ENCODE measurements at places on chromosomes 2 and 18.

- no peak for DNase-seq
Observed at GRCh38 chr2:101479328-101479727, 4.4 kb upstream of the RFX8 start.

- DNase-seq: no peak
Observed at GRCh38 chr2:109117780-109118179, 11.2 kb upstream of the SH3RF3 start.

DNA sequence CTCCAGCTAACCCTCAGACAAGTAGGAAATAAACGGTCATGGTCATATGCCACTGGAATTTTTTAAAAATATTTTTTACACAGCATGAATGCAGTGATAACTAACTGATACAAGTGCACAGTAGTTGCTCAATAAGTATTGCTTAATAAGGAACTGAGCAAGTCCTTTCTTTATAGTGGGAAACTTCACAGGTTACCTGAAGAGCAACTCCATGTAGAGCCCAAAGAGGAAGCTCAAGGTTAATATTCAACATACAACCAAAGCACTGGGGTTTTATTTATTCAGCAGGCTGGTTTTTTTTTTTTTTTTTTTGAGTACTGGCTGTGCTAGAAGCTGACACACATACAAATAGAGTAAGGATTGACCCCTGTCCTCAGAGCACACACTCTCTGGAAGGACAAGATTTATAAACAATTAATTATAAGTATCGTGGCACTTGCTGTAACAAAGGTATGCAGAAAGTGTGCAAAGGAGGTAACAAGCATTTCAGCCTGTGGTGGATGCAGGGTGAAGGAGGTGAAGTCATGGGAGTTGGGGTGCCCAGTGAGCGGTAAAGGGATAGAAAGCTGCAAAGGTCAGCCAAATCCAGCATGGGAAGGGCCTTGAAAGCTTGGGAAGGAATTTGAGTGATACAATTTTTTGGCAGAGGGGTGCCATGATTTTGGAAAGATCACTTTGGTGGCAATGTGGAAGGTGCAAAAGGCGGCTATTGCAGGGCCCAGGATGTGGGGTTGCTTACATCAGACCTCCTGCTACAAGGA, 52.7 kb downstream of the ATOH8 start:
- DNase-seq: no peak

GRCh38 chr2:158644139-158644538, 151.0 kb upstream of the DAPL1 start:
- DNase-seq: no peak

DNA sequence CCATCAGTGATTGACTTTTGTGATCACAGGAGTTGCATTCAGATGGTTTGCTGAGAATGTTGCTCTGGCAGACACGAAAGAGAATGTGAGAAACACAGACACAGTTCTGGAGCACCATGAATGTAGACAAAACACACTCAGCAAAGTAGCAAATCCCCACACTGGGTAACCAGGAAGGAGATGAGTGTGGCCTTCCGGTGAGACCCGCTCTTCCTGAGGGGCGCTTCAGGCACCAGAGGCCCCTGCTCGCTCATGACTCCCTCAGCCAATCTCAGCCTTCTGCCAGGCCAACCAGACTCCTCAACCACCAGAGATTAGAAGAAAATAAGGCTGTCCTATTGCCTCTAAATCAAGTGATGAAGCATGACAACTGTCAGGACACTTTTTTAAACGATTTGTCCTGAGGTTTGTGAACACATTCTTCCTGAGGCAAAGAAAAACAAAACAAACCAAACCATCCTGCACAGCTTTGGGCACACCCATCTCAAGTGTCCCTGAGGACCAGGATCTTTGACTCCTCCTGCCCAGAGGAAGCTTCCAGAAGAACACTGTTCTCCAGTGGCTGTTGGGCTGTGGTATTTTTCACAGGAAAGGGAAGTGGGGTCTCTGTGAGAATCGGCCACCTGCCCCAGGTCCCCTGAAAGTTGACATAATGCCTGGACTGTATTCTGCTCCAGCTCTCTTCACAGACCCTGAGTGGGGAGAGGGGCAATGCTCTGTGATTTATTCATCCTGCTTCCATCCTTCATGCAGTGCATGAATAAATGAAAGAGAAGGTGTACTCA, 152.8 kb downstream of the BCL11A start:
- DNase-seq: no peak

GRCh38 chr18:46320297-46320696, 216.1 kb downstream of the HAUS1 start:
- no peak for DNase-seq

DNA sequence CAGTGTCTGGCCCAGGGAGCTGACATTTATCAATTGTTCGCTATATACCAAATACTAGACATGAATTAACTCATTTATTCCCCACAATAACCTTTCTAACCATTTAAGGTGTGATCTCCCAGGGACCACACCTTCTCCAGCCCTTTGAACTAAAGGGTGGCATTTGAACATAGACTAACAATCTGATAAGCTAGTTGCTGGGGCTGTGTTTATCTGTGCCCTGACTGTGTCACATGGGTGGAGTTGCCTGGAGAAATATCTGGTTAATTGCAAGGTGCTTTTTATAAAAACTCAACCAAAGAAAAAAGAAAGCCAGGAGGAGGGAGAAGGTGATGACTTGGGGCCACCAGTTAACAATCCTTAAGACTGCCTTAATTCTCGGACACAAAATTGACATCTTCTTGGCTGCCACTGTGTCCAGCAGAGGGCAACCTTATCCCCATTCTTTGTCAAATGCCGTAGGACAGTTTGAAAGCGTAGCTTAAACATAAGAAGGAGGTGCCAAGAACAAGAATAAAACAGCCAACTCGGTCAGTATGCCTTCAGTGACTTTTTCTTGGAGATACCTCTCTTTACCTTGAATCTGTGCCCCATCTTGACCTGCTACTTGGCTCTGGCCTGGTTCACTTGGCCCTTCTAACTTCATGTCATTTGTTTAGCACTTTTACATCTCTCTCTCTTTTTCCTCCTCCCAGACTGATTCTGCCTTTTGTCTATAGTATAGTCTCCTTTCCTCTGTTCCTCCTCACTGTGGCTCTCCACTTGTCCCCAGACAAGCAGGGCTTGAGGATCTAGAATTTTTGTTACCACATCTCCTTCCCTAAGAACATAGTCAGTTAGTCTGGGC, 183.4 kb downstream of the MYO3B start:
- no peak for DNase-seq

- DNase-seq: no peak
Observed at GRCh38 chr2:174340400-174341292, 5.9 kb downstream of the SP9 start.

- DNase-seq: no peak
Observed at GRCh38 chr18:70221156-70221914, 15.8 kb upstream of the RTTN start.

DNA sequence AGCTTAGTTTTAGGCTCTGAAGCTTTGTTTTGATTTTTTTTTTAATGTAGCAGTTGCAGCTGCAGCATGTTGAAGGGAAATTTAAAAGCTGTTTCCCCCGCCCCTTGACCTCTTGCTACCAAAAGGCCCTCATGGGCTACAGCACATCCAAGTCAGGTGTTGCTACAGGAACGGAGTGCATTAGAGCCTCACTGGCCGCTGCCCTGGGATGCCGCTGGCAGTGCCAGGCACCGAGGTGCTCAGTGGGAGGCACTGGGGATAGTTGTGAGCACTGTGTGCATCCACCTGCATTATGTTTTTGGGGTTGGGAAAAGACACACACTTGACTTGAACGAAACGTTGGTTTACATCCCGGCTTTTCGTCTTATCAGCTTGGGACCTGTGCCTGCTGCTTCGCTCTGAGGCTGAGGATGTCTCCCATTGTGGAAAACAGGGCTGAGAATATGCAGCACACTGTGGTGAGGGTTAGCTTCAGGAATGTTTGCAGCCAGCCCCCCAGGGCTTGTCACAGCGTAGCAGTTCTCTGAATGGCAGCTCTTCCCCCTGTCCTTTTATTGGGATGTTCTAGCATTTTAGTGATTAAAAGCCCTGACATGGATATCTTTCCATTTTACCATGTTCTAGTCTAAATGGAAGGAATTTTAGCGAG, 24.1 kb downstream of the DCDC2C start:
- DNase-seq: no peak

DNA sequence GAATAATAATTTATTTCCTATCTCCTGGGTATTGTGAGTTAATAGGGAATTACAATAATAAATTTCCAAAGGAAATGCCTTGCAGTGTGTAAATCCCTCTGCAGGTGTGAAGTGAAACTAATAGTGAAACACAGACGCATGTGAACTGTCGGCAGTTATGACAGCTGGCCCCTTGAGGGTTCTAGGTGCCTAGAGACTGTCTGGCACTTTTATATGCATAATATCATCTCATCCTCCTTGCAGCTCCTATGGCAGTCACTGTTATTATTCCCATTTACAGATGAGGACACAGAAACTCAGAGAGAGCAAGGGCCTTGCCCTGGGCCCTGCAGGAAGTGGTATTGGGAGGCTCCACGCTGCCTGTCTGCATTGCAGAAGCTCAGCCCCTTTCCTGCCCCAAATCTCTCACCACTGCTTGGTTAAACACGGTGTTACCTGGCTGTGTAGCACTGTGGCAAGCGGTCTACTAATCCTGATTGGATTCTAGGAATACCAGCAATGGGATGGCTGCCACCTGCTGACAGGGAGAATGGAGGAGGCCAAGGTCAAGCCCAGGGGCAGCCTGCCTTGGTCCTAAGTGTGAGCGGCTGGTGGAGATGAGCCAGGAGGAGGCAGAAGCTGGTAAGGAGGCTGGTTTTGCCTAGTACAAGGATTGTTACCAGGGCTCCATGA, 32.8 kb upstream of the ACKR3 start:
- no peak for DNase-seq

GRCh38 chr2:67994716-67995115, 68.1 kb downstream of the C1D start:
- no peak for DNase-seq

DNA sequence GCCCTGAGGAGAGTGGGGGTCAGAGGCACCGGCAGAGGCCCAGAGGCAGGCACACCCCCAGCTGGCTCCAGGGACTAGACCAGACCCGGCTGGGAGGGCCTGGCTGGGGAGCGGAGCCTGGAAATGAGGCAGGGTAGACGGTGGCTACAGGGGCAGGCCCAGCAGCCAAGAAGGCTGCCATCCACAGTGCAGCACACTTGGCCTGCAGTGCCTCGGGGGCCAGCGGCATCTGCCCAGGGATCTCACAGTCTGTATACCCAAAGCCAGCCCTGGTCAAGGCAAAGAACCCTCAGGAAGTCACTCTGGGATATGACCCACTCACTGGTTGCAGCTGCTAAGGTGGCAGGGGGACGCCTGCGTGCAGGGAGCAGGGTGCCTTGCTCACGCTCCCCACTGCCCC, 17.8 kb downstream of the PER2 start:
- DNase-seq: no peak

GRCh38 chr18:74597034-74597661, 522 bp upstream of the ZNF407 start:
- DNase-seq: peak; percentile 55

GRCh38 chr18:3721771-3722648, 272.0 kb downstream of the TGIF1 start:
- no peak for DNase-seq

- DNase-seq: no peak
Observed at GRCh38 chr2:62325398-62325797, 129.5 kb downstream of the B3GNT2 start.

- DNase-seq: no peak
Observed at GRCh38 chr2:118091631-118092030, 3.4 kb downstream of the INSIG2 start.

DNA sequence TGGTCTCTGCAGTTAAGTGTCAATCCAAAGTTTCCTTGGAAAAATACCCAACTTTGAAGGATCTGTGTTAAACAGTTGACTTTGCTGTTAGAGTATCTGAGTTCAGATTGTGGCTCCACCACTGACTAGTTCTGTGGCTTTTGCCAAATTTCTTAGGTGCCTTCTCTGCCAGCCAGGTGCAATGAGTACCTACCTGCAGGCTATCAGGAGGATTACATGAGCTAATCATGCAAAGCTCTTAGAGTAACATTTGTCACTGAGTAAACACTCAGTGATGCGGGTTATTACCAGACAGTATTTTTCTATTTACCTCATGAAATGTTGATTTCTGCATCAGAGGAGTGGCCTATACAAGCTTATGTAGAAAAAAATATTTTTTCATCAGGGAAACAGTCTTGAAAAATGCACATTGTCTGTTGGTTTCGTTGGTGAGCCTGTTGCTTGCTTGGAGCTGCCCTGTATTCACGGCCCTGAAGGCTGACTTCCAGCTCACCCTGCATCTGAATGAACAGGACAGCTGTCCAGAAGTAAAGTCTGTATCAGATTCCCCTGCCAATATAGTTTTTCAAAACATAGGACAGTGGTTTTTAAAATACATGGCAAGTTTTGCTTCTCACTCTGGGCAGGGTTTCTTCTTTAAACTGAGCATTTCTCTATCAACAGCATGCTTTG, 235.1 kb downstream of the CDCA7 start:
- DNase-seq: no peak

- DNase-seq: no peak
Observed at GRCh38 chr2:86015006-86015405, 90.7 kb downstream of the POLR1A start.

DNA sequence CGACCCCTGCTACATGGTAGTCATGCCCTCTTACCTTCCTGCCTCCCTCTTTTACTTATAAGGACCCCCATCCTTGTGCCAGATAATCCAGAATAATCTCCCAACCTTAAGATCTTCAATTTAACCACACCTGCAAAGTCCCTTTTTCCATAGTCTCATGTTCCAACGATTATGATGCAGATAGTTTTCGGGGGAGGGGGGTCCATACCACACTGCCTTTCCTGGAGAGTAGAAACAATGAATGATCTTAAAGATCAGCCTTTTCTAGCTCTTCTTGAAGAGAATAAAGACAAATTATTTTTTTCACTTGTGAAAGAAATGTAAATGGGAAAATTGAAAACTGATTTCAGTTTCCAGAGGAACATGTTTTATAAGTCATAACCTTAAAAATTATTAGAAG, 4.3 kb upstream of the FAM98A start:
- DNase-seq: no peak

GRCh38 chr2:39821871-39822270, 42.8 kb upstream of the THUMPD2 start:
- no peak for DNase-seq

DNA sequence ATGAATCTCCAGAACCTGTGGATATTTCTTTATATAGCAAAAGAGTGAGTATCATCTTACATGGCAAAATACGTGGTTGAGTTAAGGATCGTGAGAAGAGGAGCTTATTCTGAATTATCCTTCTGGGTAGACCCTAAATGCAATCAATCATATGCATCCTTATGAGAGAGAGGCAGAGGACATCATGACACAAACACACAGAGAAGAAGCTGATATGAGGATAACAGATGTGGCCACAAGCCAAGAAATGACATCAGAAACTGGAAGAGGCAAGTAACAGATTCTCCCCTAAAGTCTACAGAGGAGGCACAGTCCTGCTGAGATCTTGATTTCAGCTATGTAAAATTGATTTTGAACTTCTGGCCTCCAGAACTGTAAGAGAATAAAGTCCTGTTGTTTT, 730.2 kb upstream of the ZNF804A start:
- DNase-seq: no peak

GRCh38 chr18:76496194-76496890, 1.3 kb upstream of the ZNF516 start:
- DNase-seq: no peak

GRCh38 chr2:208179028-208179609, 10.7 kb downstream of the C2orf80 start:
- no peak for DNase-seq

Data from urinary bladder (tissue), 4 donors.